GM12864 (cell line): ENCODE measurements at places on chromosomes 3 and 15.

- peak; percentile 88 for DNase-seq
Measured at GRCh38 chr15:59399465-59400102, 26.9 kb upstream of the MYO1E start.

DNA sequence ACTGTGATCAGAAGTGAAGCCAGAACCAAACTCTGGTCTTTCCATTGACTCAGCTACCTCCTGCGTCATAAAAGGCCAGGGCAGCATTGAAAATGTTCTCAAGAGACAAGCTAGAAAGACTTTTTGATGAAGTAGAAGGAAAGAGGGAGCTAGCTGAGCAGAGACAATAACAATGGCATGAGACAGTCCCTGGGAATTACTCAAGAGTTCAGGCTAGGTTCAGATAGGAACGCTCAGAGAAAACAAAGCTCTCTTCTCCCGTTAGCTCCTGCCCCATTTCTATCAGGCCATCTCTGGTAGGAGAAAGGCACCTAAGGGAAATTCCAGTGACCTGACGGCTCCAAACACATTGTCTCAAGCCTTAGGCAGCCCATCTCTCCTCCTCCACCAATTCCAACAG, 7.0 kb upstream of the OXTR start:
- DNase-seq, result no peak

GRCh38 chr15:45393851-45394250, 15.5 kb upstream of the GATM start:
- no peak for DNase-seq

DNA sequence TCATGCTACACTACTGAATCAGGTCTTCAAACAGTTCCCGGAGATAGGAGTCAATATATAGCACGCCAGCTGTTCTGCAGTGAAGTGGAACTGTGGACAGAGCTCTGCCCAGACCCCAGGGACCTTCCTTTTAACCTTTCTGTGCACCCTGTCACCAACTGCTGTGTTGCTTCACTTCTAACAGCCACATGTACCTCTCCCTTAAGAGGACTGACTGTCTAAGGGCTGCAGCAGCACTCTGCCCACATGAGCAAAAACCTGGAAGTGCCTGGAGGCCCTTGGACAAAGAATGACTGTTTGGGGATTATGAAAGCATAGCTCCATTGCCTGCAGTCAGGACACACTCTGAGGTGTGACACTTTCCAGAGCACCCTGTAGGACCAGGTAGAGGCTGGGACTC, 88.3 kb upstream of the CTNNB1 start:
- no peak for DNase-seq

DNA sequence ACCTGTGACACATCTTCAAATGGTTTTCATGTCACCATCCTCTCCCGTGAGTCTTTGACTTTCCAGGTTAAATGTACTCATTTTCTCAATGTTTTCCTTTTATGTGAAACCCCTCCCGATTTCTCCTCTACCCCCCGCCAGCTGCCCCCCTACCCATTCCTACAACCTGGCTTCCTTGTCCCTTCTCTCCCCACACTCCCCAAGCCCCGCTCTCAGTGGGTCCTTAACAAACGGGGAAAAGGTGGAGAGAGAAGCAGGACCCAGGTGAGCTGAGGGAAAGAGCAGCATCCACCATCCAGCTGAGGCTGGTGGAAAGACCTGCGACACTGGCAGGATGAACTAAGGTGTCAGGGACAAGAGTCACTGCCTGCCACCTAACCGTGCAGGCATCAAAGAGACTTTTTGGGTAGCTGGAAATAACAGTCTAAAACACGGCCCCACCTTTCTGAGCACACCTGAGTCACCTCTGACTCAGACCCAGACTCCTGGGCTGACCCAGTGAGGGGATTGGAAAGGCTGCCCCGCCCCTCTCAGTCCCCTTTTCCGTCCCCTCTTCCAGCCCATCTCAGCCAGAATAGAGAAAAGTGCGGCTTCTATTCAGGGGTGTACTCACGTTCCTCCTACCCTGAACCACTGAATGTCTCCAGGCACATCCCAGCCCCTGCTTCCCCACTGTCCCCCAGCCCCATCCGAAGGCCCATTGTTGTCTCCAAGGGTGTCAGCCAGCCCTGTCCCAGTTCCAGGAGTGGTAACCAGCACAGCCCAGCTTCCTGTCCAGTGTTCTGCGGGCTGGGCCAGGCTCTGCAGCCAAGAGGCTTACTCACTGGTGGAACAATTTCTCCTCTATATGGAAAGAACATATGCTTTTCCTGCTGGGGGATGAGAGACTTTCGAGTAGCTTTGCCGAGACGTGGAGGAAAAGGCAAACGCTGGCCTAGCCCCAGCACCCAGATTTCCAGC, 20.4 kb downstream of the ISG20 start:
- DNase-seq, result no peak

DNA sequence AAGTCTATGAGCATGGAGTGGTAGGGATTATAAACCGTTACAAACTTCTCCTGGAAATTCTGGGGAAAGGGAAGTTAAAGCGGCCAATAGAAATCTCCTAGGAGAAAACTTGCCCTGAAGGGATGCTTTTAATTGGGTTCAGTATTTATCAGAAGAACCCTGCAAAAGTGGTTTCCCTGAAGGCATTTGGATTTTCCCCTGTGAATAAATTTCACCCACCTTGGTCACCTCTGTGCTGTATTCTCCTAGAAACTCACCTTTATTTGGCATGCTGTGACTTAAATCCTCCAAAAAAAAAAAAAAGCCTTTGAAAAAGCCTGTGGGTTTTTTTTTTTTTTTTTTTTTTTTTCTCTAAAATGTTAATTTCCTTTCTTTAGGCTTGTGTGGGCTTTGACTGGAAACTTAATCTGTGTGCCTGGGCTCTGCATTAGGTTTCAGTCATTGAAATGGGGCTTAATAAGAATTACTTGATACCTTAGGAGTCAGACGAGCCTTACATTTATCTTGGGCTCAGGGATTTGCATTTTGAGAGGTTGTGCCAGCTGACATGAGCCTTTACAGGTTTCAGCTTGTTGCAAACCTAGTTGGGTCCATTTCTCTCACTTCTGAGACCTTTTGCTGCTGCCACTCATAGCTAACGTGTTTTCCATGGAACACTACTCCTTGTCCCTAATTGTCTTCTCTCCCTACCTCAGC, 22.0 kb downstream of the TGFBR2 start:
- DNase-seq, result no peak

- no peak for DNase-seq
Measured at GRCh38 chr15:99021694-99022093, 14.1 kb upstream of the PGPEP1L start.

DNA sequence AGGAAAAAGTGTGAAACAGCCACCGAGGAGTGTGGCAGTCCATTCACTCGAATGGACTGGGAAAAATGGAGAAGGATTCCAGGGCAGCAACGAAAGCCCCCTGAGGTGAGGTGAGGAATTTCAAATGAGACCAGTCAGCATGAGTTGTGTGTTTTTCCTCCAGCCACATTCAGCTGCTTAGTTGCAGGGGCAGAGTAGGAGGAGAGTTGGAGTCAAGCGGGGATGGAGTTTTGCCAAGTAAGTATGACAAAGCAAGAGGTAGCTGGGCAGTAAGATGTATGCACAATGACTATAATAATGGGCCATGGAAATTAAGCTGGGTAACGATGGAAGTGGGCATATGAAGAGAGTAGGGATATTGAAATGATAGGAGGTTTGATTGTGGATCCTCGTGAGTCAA, 64.4 kb downstream of the CCDC54 start:
- DNase-seq, result no peak

DNA sequence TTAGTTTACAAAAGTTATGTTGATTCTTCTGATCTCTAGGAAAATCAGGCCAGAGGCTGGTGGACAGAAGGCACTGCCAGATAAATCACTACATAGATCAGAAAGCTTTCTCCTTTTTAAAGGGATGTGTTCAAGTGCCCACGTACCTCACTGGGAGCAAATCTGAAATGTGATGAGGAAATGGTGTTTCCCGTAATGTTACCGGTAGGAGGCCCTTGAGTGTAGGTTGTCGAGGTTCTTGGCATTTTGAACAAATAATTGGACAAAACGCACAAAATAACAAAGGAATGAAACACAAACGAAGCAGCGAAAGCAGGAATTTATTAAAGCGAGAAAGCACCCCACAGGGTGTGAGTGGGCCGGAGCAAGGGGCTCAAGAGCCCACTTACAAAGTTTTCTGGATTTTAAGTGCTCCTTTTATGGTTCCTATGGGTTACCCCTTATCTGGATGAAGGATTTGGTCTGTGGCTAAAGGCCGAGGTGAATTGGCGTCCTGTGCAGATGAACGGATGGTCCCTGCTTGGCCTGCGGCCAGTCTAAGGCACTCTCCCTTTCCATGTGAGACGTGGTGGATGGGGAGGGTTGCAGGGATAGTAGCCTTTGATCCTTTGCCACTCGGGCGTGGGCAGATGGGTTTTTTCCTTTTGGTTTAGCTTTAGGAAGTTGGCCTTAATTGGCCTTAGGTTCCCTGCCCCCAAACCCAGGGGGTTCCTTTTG, 1.0 kb downstream of the SNX1 start:
- no peak for DNase-seq

DNA sequence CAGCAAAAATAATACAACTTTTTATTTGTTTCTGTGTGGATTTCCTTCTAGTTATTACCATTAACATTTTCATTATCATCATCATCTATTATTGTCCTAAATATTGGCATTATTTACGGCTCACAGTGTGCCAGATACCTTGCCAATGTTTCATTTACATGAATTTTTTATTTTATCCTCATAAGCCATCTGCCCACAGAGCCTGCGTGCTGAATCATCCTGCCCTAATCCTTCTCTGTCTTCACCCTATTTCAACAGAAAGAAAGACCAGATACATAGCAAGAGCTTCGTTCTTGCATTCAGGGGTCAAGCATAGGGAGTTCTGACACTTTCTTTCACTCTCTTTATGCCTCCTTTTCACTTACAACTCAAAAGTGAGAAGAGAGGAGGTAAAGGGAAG, 82.0 kb downstream of the KCNMB2 start:
- no peak for DNase-seq

- no peak for DNase-seq
Measured at GRCh38 chr3:12984023-12984823, 89.0 kb downstream of the IQSEC1 start.

GRCh38 chr15:54707805-54708752, 488.7 kb downstream of the RSL24D1 start:
- no peak for DNase-seq
